CD4-positive, alpha-beta T cell treated with Interleukin-12 subunit alpha and Interleukin-12 subunit beta, for 1 hour (primary cell): ENCODE measurements at places on chromosomes 7 and 10.

GRCh38 chr10:6062101-6062771 lies at the start of gene IL2RA:
Gene IL2RA, minus strand, starts transcription at chr10:6062367. Its CDS starts 216 bp downstream, at chr10:6062151.
- peak; percentile 74 for DNase-seq

GRCh38 chr7:56007891-56008290 lies 43.4 kb downstream of the PSPH start:
- DNase-seq = no peak

GRCh38 chr10:91034494-91035159 lies 113.7 kb upstream of the ANKRD1 start:
- no peak for DNase-seq

DNA sequence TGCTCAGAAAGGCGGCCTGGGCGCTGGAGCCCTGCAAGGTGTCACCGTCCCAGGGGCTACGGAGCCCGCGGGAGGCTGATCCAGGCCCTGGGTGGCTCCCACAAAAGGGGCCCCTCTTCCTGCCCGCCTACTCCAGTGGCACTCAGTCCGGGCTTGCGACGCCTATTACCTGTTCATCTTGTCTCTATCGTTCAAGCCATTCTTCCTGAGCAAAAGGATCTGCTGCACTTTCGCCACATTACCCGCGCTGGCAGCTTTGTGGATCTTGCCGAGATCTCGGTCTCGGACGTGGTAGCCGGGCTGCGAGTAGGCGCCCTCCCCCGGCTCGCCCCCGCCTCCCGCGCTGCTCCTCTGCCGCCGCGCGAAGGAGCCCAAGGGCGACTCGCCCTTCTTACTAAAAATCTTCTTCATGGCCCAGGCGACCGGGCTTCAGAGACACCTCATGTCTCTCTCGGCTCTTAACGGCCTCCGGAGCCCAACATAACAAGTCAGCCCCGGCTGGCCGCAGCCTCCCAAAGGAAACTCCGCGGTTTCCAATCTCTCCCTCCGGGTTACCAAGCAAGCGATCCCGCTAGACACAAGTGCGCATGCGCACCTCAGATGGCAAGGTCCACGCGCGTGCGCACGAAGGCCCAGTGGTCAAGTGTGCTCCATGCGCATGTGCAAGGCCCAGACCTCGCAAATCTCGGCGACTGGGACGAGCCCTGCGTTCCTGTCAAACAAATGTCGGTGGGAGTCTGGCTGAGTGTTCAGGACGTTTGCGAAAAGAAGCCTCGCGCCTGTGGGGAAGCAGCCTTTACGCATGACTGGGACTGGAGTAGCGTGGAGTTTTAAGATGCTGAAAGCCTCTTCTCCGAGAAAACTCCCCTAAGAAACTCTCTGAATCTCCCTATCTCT lies at the start of gene ANKRD26:
Gene ANKRD26, minus strand, starts transcription at position 579 of the 897 bp plus-strand sequence. Its CDS starts 168 bp downstream, at position 411.
- peak; percentile 96 for DNase-seq

DNA sequence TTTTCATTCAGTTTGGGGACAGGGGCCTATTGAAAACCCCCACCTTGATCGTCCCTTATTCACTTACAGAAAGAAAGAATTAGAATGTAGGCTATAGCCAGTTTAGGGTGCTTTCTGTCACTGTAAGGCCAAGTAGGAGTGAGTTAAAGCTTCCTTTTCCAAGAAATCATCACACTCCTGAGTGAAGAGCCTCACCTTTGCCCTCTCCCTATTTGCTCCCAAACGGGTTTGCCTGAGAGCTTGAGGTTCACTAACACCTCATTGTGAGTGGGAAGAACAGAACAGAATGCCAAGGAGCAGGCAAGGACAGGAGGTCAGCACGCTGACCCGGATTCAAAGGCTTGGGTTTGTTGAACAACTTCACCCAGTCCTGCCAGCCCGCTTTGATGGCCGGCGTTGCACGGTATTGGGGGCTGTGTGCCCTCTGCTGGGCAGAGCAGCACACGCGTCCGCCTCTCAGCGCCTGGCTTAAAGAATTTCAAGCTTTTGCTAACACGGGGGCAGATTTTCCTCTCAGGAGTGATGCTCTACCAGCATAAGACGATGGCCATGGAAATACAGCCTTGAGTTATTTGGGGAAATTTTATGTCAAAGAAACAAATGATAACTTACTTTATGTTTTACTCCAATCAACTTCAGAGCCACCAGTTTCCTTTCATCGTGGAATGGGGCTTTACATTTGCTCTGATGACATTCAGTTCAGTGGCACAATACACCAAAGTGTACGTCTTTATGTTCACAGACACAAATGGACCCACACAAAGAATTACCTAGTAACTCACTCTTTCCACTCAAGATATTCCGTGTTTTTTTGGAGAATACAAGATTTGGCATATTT lies 470.0 kb downstream of the SUGCT start:
- peak; percentile 5 for DNase-seq

DNA sequence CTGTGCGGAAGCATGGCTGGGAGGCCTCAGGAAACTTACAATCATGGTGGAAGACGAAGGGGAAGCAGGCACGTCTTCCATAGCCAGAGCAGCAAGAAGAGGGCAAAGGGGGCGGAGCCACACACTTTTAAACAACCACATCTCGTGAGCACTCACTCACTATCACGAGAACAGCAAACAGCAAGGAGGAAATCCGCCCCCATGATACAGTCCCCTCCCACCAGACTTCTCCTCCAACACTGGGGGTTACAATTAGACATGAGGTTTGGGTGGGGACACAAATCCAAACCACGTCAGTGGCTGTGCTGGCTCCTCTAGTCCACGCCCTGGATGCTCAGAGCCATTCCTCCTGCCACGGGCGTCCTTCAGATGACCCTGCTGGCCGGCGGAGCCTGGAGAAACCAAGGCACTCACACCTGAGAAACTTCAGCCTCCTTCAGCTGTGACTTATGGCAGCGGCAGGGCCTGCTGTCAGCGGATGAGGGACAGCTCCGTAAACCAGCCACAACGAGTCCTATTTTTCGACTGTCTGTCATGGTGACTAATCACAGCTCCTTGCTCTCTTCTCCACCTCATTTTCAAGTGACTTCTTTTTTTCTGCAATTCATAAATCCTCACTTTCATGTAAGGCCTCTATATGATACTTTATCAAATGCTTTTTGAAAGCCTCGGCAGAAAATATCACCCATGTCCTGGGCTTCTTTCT lies 167.9 kb upstream of the PFKP start:
- DNase-seq = no peak

- DNase-seq = no peak
Measured at GRCh38 chr10:86451604-86451960, 70.0 kb downstream of the WAPL start.

- no peak for DNase-seq
Measured at GRCh38 chr7:132526111-132526740, 50.0 kb downstream of the PLXNA4 start.

- DNase-seq = no peak
Measured at GRCh38 chr7:24842029-24842428, 84.8 kb upstream of the GSDME start.

DNA sequence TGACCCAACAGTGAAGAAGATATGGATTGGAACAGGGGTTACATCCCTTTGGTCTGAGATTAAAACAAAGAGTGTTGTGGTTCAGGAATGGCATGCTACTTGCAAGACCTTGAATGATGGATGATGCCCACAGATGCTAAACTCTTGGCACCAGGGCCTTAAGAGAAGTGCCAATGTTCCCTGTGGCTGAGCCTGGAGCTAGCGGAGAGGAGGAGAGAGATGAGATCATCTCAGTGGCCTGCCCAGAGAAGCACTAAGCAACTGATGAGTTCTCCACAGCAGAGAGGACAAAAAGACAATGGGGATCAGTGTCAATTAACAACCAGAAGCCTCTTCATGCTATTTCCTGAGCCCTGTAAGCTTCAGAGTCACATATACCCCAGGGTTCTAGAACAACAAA lies 97.8 kb downstream of the ELAPOR2 start:
- DNase-seq = no peak

GRCh38 chr7:157087646-157088045 lies 51.1 kb upstream of the UBE3C start:
- no peak for DNase-seq

- DNase-seq = no peak
Measured at GRCh38 chr10:1448252-1448930, 288.9 kb downstream of the ADARB2 start.

- no peak for DNase-seq
Measured at GRCh38 chr7:102152672-102153598, 133.7 kb upstream of the SH2B2 start.

GRCh38 chr10:74394416-74394969 lies 243.5 kb downstream of the ADK start:
- DNase-seq = no peak

DNA sequence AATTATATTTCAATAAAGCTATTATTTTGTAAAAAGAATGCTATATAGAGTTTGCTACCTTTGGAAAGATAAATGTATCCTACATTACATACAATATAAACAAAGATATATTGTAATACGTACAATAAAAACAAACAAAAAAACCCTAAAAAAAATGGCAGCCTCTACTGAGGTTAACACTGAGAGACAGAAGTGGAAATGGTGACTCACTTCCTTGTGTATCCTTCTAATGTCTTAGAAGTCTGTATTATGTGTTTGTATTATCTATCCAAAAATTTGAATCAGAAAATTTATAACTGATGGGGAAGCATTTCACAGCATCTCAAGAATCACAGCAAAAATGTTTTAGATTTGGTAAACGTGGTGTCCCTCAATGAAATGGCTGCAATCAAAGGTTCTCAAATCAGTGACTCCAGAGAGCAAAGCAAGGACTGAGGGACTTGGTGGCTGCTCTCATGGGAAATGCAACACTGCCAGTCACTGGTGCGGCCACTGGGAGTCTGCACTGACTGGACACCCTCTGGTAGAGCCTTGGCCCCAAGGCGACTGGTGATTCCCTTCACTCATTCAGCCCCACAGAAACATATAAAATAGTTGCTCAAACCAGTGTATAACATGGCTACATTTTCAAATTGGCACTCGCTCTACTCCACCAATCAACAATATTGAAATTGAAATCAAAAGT lies 53.8 kb downstream of the PANK1 start:
- no peak for DNase-seq

GRCh38 chr7:120475994-120476393 lies 203.0 kb downstream of the KCND2 start:
- no peak for DNase-seq

DNA sequence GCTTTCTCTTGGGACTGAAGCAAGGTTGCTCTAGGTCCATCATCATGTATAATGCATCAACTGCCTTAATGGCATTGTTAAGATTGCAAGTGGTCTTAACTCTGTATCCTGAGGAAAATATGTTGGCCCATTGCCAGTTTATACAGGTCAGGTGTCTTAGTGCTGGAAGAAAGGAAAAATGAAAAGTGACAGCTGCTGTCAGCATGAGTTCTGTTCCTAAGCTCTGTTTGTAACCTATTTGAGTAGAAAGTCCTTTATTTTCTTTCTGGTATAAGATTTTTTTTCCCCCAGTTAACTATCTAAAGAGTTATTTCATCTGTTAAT lies 127.2 kb downstream of the SRI start:
- DNase-seq = no peak

- no peak for DNase-seq
Measured at GRCh38 chr7:13604178-13604577, 385.3 kb downstream of the ETV1 start.

- DNase-seq = no peak
Measured at GRCh38 chr7:3453398-3453797, 152.3 kb downstream of the SDK1 start.

GRCh38 chr7:7761974-7762779 lies 43.8 kb upstream of the RPA3 start:
- DNase-seq = peak; percentile 57

DNA sequence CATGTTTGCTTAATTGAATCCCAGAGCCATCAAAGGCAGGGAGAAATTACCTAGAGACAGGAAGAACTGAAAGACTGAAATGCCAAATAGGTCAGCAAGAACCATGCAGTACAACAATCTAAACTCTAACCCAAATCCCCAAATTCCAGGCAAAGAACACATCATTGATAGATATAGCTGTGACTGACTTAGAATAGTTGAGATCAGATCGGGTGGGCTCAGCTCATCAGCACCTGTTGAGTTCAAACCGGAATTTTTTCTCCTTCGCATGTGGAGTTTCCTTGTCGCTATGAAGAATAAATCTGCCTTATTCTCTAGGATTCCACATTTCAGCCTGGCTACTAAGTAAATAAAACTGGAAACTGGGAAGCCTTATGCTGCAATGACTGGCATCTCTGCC lies 1.4 kb downstream of the ANKMY2 start:
- DNase-seq = no peak

GRCh38 chr10:48667960-48668590 lies 16.6 kb upstream of the WDFY4 start:
- DNase-seq = no peak

- DNase-seq = no peak
Measured at GRCh38 chr10:44393051-44393630, 8.2 kb upstream of the CXCL12 start.

GRCh38 chr10:120115959-120116358 lies 223.4 kb downstream of the SEC23IP start:
- DNase-seq = no peak

DNA sequence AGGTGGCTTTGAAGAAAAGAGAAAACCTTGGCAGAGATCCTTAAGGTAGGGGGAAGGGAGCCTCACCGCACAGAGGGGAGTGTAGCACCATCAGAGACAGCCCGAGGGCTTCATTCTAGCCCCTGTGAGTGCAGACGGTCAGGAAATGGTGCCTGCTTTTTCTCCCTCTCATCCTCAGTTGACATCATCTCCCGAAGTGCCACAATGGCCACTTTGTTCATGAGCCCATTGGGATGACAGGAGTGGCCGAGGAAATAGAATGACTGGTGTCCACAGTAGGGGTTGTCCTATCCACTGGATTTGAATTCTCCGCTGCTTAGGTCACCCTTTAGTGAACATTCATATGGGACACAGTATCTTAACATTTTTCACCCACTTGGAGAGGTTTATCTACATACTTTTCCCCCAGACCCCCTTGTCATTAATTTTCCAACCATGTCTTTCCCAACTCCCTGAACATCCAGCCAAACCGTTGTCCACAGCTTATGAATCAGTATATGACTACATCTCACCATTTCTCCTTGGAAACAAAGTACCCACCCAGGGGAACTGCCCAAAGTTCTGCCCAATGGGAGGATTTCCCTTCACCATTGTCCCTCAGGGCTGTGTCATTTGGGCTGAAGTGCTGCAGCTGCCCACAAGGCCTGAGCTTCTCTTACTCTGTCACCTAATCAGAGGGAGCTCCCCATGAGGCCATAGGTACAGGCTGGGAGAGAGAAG lies 108.8 kb downstream of the ADCY1 start:
- no peak for DNase-seq

- DNase-seq = peak; percentile 13
Measured at GRCh38 chr7:127761196-127761595, 109.2 kb downstream of the SND1 start.

GRCh38 chr7:728602-729001 lies 1.5 kb upstream of the PRKAR1B start:
- no peak for DNase-seq

DNA sequence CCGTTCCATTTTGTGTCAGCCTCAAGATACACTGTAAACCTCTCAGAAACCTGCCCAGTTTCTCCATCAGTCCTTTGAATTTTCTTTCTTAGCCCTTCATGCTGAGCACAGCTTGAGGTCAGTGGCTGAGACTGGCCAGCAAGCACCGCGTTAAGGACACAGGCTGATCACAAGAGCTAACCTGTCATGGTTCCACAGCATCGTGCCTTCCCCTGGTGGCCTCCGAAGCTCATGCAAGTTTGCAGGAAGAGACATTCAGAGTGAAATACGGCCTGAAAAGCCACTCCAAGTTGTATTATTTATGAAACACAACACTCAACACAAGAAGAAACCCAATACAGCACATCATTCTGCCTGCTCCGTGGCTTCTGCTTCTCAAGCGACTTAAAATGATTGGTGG lies 57.0 kb upstream of the PFKP start:
- DNase-seq = no peak
